ENCODE measurements at places on chromosomes 5 and 9. TPM values are rescaled to one million over a fixed set of nuclear protein-coding genes. Genes with fewer than 3 reads are reported as not detected.

Gene SYK
- not detected for polyA plus RNA-seq

Gene ACTBL2
- not detected for polyA plus RNA-seq

Gene CSNK1A1
- 77.3 TPM for polyA plus RNA-seq

Gene SPATA31D4
- not detected for polyA plus RNA-seq

Gene SPATA31A3
- not detected for polyA plus RNA-seq

Gene AHRR
- 0.28 TPM for polyA plus RNA-seq

Gene TRIP13
- polyA plus RNA-seq = 12.8 TPM

- DNase-seq = no peak
Measured at GRCh38 chr5:66361070-66361469, 217.0 kb downstream of the SREK1 start.

DNA sequence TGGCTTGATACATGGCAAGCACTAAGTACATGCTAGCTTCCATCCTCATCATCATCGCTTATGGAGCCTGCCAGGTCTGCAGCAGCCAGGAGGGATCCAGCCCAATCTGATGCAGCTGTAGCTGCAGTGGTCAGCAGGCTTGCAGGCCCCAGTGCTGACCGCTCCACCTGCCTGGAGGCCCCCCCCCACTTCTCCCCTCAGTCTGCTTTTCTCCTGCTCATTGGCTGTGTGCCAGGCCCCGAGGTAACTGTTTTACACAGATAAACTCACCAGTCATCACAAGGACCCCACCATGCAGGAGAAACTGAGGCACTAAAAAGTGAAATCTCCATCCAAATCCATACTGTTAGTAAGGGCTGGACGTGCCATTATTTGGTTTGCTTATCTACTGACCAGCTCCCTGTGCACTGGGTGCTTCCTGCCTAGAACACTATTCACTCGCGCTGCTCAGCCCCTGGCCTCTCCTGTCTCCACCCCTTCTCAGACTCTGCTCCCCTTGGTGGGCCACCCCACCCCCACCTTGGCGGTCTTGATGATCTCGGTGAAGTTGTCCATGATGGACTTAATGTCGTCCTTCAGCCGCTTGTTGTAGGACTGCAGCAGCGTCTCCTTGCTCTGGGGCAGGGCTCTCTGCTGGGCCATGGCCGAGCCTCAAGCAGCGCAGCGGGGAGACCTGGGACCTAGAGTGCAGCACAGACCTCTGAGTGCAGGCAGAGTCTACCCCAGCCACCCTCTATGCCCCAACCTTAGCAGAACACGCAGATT is 1.7 kb downstream of the MED22 start:
- no peak for DNase-seq

DNA sequence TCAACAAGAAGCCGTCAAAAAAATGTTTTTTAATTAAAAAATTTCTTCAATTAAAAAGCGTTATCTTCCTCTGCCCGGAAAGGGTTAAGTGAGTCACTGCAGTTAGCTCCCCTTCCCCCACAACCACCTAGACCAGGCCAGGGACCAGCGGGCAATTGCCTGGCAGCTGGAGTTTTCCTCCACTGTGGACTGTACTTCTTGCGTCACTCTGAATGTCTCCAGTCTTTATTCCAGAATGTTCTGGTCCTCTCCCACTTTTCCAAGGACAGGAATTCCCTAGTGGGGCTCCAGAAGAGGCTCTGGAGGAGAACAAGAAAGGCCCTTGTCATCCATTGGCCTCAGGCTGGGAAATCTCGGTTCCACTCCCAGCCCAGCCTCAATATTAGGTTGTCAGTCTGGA is 114.0 kb downstream of the C9orf50 start:
- no peak for DNase-seq

DNA sequence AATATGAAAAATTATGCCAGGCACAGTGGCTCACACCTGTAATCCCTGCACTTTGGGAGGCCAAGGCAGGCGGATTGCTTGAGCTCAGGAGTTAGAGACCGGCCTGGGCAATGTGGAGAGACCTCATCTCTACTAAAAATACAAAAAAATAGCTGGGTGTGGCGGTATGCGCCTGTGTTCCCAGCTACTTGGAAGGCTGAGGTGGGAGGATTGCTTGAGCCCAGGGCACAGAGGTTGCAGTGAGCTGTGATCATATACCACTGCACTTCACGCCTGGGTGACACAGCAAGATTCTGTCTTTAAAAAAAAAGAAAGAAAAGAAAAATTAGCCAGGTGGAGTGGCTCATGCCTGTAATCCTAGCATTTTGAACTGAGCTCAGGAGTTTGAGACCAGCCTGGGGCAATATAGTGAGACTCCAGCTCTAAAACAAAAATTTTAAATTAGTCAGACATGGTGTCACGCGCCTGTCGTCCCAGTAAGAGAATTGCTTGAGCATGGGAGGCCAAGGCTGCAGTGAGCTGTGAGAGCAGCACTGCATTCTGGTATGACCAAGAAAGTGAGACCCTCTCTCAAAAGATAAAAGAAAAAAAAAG is 18.0 kb downstream of the PLAA start:
- DNase-seq = no peak

DNA sequence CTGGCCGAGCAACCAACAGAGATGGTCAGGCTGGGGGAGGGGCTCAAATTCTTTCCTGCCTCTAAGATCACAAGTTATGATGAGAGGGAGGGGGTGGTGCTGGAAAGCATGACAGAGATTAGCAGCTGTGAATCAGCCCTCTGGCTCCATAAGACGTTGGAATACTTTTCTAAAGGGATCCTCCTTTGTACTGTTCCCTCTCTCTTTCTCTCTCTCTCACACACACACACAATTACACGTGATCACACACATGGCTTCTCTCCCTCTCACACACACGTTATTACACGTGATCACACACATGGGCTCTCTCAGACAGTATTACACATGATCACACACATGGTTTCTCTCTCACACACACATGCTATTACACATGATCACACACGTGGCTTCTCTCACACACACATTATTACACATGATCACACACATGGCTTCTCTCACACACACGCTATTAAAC is at the start of gene SLC45A2:
SLC45A2 (minus strand) TSS at position 23 of the 454 bp plus-strand sequence. CDS start 110 bp downstream, outside the sequence.
- no peak for DNase-seq

DNA sequence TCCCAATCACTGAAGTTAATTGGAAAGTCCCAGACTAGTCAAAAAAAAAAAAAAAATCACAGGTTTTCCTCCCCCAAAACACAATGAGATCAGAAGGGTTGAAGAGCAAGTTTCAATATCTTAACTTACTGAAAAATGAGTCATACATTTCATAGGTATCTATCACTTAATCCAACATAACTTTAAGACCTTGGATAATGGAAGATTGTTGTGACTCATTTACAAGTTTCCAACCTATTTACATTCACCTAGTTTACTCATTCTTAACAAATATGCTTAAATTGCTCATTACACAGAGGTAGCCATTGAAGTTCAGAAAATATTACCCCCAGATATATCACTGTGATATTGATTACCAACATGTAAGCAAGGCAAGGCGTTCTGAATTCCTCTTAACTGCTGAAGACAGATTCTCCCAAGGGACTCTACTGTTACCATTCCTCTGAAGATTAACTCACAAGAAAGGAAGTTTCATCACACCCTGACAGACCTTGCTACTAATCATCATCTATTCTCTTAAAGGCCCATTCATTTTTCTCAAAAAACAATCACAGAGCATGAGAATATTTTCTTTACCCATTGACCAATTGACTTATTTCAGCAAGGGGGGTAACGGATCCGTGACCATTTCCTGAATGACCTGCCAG is 563.8 kb downstream of the TLE1 start:
- DNase-seq = no peak

DNA sequence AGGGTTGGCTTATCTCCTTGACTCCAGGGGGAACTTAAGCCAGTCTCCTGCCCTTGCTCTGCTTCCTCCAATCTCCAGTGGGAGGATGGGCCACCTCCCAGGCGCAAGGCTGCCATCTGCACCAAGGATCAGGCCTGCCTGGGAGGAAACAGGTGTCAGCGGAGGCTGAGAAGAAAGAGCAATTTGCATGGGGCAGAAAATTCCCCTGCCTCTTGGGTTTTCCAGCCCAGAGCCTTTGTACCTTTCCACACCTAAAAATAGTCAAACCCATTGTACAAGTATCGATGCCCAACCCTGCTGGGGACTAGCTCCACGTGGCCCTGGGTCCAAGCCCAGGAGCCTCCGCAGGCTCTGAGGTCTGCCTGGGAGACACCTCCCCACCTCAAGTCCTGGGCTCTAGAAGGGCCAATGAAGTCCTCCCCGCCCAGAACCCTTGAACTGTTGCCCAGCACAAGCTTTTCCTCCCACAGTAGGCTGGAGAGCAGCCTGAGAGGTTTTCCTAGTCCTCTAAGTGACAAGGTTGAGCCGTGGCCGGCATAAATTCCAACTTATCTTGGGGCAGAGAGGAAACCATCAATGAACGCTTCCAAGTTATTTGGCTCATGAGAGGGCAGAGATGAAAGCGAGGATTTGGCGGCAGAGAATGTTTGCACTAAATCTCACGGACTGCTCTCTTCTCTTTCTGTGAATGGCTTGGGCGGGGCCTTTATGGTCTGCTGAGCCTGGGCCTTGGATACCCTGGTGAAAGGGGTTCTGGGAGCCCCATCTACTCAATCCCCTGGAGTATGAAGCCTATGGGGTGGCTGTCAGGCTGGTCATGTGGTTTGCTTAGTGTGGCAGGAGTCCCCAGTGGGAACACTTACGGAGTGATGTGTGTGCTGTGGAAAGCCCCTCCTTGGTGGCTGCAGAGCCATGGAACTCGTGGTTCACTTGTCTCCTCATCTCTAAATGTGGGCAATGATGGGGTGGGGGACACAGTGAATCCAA is 15.6 kb downstream of the JADE2 start:
- DNase-seq = no peak

- no peak for DNase-seq
Measured at GRCh38 chr5:154346427-154346826, 99.4 kb upstream of the SAP30L start.

- DNase-seq = no peak
Measured at GRCh38 chr5:124457101-124457500, 289.3 kb downstream of the ZNF608 start.

DNA sequence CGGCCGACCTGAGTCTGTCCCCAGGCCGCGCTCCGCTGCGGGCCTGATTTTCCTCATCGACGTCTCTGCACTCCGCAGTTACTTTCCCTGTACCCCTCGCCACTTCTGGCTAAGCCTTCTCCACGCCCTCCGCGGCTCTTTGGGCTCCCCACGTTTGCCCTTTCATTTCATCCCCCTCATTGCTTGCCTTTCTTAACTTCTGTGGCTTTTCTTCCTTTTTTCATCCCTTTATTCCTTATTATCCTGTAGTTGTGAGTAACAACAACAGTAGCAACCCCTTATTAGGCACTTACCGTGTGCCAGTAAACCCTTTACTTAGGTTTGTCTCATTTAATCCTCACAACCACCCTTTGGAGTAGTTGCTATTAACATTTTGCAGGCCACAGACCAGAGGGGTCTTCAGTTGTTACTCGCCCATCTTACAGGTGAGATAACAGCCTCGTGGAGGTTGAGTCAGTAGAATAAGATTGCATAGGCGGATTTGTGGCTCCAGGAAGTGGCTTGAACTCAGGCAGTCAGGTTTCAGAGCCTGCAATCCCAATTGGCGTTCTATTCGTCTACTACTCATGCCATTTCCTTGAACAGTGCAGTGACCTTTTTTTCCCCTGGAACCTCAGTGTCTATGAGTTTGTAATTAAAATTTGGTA is 724 bp downstream of the TCERG1 start:
- peak; percentile 47 for DNase-seq

GRCh38 chr9:125842242-125842641 is 95.1 kb downstream of the PBX3 start:
- no peak for DNase-seq
